ENCODE measurements at places on chromosomes 12 and 14. TPM values are rescaled to one million over a fixed set of nuclear protein-coding genes. Genes with fewer than 3 reads are reported as not detected.
A peak's percentile ranks its signal among the peaks of the same experiment; 100 is the strongest.

MORN3 gene
- 0.70 TPM for total RNA-seq

SDR9C7 gene
- 0.17 TPM for total RNA-seq

- H3K27ac ChIP-seq = no peak overlapping the region
- no peak overlapping the region for H3K4me3 ChIP-seq
- DNase-seq = no peak
- H3K4me1 ChIP-seq = no peaks in the 10 kb centered on the region
- no peaks in the 10 kb centered on the region for H3K36me3 ChIP-seq
These were observed 228.4 kb upstream of the OTX2 start for GRCh38 chr14:57038689-57039088.

DNA sequence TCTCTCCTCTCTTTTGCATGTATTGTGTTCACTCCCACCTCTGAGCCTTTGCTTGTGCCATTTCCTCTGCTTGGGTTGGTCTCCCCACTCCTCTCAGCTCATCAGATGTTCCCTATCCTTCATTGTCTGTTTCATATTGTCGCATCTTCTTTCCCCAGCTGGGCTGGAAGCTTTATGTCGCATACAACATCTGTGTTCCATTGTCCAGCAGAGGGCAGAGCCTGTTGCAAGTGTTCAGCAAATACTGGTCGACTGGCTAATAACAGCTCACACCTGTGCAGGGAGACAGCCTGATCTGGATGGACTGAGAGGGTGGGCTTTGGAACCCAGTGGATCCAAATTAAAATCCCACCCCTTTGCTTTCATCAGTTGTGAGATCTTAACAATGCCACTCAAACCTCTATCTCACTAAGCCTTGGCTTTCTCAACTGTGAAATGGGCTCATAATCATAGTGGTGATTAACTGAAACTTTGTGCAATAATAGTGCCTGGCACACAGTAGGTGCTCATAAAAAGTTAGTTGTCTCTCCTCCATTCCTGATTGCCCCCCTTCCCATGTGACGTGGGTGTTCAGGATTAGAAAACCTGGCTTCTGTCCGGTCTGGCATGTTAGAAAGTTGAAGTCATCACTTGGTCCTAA, 75.8 kb downstream of the RIN3 start:
- no peak overlapping the region for H3K4me3 ChIP-seq
- no peaks in the 10 kb centered on the region for H3K36me3 ChIP-seq
- H3K4me1 ChIP-seq = peaks cover 18% of the 10 kb centered on the region
- no peak overlapping the region for H3K27ac ChIP-seq

DNA sequence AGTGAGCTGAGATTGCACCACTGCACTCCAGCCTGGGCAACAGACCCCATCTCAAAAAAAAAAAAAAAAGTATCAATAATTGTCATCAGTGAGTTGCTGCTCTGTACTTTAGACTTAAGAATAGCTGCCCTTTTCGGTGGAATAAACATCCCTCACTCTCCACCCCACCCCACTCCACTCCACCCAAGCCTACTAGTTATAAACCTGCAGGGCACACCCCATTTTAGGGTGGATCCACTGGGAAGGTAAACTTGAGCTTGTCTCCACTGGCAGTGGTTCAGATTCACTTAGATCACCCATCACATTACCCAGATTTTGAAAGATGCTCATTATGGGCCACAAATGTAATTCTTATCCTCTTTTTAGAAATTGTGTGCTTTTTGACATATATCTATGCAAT, 106.4 kb downstream of the GPR135 start:
- H3K27me3 ChIP-seq = no peaks in the 10 kb centered on the region
- H3K27ac ChIP-seq = no peak overlapping the region
- no peak overlapping the region for H3K4me3 ChIP-seq
- peaks cover 30% of the 10 kb centered on the region for H3K4me1 ChIP-seq
- peaks cover 7% of the 10 kb centered on the region for H3K36me3 ChIP-seq

- no peaks in the 10 kb centered on the region for H3K36me3 ChIP-seq
- peak within 1 kb of the TSS; percentile 84 for H3K4me3 ChIP-seq
- H3K4me1 ChIP-seq = peaks cover 7% of the 10 kb centered on the region
- DNase-seq = peak; percentile 96
These were observed at the start of gene KRAS for GRCh38 chr12:25250744-25251730. Gene KRAS (minus strand): TSS chr12:25250929.

DNA sequence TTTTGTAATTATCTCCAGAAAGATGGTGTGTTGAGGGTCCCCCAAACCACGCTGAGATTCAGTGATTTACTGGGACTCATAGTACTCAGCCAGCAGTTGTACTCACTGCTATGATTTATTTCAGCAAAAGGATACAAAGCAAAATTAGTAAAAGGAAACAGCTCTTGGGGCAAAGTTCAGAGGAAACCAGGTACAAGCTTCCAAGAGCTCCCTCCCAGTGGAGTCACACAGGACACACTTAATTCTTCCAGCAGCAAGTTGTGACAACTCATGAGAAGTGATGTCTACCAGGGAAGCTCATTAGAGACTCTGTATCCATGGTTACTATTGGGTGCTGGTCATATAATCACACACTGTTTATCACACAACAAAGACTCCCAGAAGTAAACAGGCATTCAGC, 38.7 kb downstream of the TTC8 start:
- peaks cover 5% of the 10 kb centered on the region for H3K36me3 ChIP-seq
- H3K4me1 ChIP-seq = no peaks in the 10 kb centered on the region

DNA sequence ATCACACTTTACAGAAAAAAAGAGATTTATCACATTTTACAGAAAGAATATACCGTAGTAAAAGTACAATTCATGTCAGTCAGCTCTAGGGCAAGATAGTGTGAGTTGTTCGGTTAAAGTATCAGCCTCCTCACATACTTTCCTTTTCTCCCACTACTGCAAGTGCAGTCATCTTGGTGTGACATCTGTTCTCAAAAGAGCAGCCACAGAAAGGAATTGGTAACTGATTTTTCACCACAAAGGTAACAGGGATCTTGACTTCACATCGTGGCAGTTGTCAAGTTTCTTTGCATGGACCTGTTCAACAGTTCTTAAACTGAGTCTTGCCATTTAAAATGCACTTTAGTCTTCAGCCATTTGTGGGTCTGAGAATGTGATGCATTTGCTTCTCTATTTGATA, 5.0 kb upstream of the E2F7 start:
- no peak for DNase-seq
- H3K4me3 ChIP-seq = no peak overlapping the region
- H3K4me1 ChIP-seq = peaks cover 5% of the 10 kb centered on the region
- H3K36me3 ChIP-seq = no peaks in the 10 kb centered on the region

GRCh38 chr12:92529944-92530343, 172.8 kb upstream of the PLEKHG7 start:
- no peak overlapping the region for H3K27ac ChIP-seq
- H3K4me1 ChIP-seq = no peaks in the 10 kb centered on the region
- no peaks in the 10 kb centered on the region for H3K36me3 ChIP-seq
- no peak overlapping the region for H3K4me3 ChIP-seq
- no peak for DNase-seq

DNA sequence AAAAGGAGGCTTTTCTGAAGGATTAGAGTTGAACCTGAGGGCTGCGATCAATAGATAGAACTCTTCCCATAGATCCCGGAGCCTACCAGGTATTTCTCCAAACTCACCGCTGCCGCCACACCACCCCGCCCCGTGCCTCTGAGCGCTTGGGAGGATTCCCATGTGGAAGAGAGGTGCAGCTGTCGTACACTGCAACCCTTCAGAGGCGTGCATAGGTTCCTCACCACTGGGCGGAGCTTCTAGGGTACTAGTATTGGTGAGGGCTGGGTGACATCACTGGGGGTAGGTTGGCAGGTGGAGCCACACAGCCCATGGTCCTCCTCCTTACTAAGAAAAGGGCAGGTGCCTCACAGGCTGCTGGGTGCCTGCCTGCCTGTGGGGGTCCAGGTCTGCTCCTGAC, 127.0 kb downstream of the TSPAN9 start:
- no peak for DNase-seq
- no peaks in the 10 kb centered on the region for H3K36me3 ChIP-seq
- H3K27me3 ChIP-seq = peaks cover 17% of the 10 kb centered on the region
- H3K27ac ChIP-seq = no peak overlapping the region
- H3K4me1 ChIP-seq = peaks cover 29% of the 10 kb centered on the region

DNA sequence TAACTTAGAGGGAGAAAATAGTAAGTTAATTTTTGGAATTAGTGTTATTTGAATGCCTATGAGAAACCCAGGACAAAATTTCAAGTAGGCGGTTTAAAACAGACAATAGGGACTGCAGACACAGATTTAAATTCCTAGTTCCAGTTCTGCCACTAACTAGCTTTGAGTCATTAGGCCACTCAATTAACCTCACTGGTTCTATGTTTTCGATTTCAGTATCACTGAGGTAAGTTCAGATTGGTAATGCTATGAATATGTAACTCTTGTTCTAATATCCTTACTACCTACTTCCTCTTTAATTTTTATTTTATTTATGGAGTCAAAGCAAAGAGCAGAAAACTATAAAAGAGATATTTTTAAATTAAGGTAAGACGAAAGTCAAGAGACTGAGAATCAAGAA, 52.6 kb downstream of the GALC start:
- no peaks in the 10 kb centered on the region for H3K36me3 ChIP-seq
- no peak overlapping the region for H3K27ac ChIP-seq
- H3K27me3 ChIP-seq = no peaks in the 10 kb centered on the region
- H3K4me3 ChIP-seq = no peak overlapping the region
- no peak for DNase-seq

DNA sequence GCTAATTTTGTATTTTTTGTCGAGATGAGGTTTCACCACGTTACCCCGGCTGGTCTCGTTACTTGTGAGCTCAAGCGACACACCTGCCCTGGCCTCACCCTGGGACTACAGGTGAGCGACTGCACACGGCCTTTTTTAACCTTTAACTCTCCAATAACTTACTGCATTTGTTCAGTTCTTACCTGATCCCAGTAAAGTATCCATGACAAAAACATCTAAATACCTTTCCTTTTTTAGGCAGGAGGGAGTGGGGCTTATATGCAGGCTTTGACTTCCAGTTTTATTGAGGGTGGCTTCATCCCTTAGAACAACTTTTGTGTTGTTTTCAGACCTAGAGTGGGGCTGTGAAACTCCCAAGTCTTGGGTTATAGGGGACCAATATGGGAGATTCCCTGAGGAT, 68.3 kb downstream of the DENND5B start:
- DNase-seq = no peak
- H3K27ac ChIP-seq = no peak overlapping the region
- peaks cover 39% of the 10 kb centered on the region for H3K4me1 ChIP-seq
- H3K4me3 ChIP-seq = no peak overlapping the region

DNA sequence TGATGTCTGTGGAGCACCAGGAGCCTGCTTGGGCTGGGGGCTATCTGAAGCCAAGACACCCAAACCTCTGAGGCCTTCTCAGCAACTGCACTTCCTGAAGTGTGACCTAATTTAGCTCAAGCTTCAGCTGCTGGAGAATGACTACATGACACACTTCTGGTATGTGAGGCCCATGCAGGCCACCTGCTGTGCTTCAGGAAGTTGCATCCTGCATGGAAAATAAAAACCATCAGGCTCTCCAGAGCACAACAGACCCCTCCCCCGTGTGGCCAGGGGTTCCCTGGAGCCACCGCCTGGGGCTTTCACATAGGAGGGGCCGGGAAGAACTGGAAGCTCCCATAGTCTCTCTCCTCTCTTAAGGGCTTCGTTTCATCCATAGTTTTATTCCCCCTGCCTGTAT, 217.7 kb downstream of the SLC15A4 start:
- H3K4me1 ChIP-seq = no peaks in the 10 kb centered on the region
- DNase-seq = no peak
- H3K36me3 ChIP-seq = no peaks in the 10 kb centered on the region
- no peak overlapping the region for H3K4me3 ChIP-seq
- H3K27ac ChIP-seq = no peak overlapping the region

DNA sequence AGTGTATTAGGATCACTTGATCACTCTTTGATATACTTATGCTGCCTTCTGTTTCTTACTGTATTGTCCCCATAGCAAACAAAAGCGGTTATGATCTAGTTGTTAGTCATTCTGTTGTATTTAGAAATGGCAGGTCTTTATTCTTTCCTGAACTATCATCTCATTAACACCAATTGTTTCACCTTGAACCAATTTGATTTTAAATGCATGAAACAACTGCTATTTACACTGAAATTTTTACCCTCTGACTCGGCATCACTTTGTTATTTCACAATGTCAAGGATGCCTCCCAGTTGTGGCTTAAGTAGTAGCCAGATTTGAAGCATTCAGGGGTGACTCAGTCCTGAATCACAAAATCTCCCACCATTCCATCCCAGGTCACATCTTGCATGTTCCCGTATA, 303.5 kb downstream of the EGLN3 start:
- H3K27me3 ChIP-seq = no peaks in the 10 kb centered on the region
- no peaks in the 10 kb centered on the region for H3K36me3 ChIP-seq
- peak overlapping the region; percentile 91 for H3K27ac ChIP-seq
- peaks cover 40% of the 10 kb centered on the region for H3K4me1 ChIP-seq

DNA sequence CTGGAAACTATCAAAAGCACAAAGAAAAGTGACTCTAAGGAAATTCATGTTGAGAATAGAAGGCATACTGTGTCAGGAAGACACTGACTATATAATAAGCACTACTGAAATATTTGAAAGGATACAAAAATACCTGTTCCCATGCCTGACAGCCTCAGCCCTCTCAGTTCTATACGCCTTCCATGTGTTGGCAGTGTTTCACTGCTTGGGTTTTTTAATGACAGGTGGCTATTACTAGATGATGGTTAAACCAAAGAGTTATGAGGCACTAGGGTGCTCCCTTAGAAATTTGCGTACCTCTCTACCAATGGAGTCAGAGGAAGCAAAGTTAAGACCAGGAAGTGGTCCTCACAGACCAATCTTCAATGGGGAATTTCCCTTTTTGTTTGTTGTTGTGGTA, 25.6 kb upstream of the SLC5A8 start:
- H3K36me3 ChIP-seq = no peaks in the 10 kb centered on the region
- no peak overlapping the region for H3K4me3 ChIP-seq
- no peaks in the 10 kb centered on the region for H3K4me1 ChIP-seq
- H3K27me3 ChIP-seq = no peaks in the 10 kb centered on the region
- H3K27ac ChIP-seq = no peak overlapping the region
- no peak for DNase-seq

DNA sequence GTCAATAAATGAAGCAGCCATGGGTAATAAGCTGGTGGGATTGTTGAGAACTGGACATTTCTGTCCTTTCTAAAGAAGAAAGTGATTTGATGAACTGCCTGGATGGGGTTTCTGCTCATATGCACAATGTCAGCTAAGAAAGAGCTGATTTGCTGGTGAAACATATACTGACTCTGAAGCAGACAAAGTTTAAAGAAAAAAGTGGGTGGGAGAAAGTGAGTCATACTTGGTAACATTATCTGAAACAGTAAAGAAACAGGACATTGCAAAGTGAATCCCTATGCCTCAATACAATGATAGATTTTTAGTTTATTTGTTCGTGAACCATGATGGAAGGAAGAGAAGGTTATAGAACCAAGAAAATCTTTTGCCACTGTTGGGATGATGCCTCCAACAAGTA, 95.6 kb upstream of the DNM1L start:
- peaks cover 9% of the 10 kb centered on the region for H3K36me3 ChIP-seq
- no peaks in the 10 kb centered on the region for H3K27me3 ChIP-seq
- peak overlapping the region; percentile 55 for H3K27ac ChIP-seq
- peaks cover 17% of the 10 kb centered on the region for H3K4me1 ChIP-seq
- peak; percentile 57 for DNase-seq
- H3K4me3 ChIP-seq = no peak overlapping the region

- no peaks in the 10 kb centered on the region for H3K36me3 ChIP-seq
- peaks cover 38% of the 10 kb centered on the region for H3K4me1 ChIP-seq
- peak overlapping the region; percentile 94 for H3K4me3 ChIP-seq
- peaks cover 22% of the 10 kb centered on the region for H3K27me3 ChIP-seq
- DNase-seq = no peak
These were observed 1.4 kb downstream of the LRFN5 start for GRCh38 chr14:41607966-41608663.

- no peak overlapping the region for H3K4me3 ChIP-seq
- peak; percentile 14 for DNase-seq
- no peaks in the 10 kb centered on the region for H3K27me3 ChIP-seq
- H3K36me3 ChIP-seq = no peaks in the 10 kb centered on the region
These were observed 51.1 kb downstream of the HSPB8 start for GRCh38 chr12:119229837-119230236.

Data from astrocyte (in vitro differentiated cells and primary cell).